ENCODE measurements at places on chromosomes 6 and 20.

GRCh38 chr6:157236040-157236725, 87.1 kb downstream of the TMEM242 start:
- DNase-seq = no peak

GRCh38 chr6:21404577-21404976, 189.0 kb upstream of the SOX4 start:
- DNase-seq = peak; percentile 7

GRCh38 chr6:166612471-166612881, 14.6 kb downstream of the RPS6KA2 start:
- DNase-seq = no peak

DNA sequence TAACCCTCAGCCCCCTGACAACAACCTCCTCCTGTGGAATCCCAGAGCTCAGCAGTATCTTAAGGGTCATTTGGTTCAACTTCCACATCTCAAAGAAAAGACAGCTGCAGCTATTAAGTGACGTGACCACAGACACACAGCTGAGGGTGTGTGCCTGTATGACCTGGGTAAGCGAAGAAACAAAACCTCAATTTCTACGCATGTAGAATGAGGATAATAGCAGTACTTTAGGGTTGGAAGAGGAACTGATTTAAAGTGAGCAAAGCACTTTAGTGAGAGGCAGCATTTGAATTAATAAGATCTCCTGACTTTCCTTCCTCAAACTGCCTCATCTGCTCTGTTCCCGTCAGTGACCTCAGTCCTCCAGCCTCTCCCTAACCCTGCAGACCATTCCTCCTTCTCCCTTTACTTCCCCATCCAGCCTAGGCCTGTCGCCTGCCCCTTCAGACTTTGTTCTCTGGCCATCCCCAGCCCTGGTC, 6.8 kb upstream of the ARMC2 start:
- peak; percentile 73 for DNase-seq

DNA sequence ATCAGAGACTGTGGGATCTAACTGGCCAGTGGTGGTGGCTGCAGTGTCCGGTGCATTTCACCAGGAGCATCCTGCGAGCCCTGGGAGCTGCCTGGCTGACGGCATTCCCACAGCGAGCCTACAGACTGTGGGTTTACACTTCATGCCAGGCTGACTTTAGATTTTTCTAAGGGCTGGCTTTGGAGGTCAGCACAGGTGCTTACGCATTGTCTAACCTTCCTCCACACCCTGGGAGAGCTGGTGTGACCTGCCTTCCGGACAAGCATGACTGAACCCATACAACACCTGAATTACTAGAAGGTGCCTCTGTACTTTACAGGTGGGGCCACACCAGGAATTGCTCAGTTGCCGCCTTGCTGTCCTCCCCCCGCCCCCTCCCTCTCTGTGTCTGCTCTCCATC, 96.2 kb downstream of the RREB1 start:
- DNase-seq = no peak

GRCh38 chr6:81800666-81801065, 48.2 kb upstream of the TENT5A start:
- no peak for DNase-seq

DNA sequence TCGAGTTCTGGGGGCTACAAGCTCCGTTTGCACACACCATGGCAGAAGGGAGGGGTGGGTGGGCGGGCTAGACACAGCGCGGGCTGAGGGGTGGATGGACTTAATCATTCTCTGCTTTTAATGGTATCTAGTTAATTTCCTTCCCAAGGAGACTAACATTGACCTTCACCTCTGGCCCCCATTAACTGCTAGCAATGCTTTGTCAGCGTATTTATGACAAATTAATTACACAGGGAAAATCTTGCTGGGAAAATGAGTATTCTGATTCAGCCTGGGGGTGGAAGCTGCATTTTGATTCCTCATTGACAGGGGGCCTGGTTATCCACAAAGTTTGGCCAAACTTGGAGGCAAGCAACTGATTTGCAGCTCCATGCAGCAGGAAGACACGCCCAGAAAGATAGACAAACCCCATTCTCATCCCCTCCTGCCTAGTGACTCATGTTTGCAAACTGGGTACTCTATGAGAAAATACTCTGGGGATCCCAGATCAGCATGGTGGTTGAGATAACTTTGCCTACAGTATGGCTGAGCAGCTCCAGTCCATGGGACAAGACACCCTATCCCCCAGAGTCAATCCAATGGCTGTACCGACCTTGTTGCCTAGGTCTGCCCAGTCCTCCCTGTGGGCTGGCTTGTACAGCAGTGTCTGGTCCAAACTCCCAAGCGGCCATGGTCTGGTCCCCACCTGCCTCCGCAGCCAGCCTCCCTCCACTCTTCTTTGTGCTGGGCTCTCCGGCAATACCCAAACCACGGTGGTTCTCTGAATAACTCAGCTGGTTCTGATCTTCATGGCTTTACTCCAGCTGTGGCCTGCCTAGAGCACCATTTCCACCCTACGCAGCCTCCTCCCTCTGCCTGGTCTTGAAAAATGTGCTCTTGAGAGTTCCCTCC, 19.7 kb downstream of the ZBP1 start:
- DNase-seq = no peak

GRCh38 chr20:36454698-36455427, 86.5 kb upstream of the MYL9 start:
- no peak for DNase-seq

DNA sequence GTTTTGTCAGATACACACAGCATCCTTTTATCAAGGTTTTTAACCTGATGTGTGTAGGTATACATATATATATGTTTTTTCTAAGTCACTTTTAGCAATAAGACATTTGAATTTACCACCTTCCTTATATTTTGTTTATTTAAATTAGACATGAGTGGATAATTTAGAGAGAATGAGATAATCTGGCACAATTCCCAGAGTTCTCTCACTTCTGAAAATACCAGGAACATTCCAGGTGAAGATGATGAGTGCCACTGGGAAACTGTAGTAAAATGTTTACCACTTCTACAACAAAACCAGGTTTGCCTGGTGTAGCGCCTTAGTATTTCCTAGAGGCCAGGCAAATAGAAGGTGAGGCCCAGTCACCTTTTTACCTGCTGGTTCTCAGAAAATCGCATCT, 189.5 kb downstream of the TMEM242 start:
- DNase-seq = no peak

DNA sequence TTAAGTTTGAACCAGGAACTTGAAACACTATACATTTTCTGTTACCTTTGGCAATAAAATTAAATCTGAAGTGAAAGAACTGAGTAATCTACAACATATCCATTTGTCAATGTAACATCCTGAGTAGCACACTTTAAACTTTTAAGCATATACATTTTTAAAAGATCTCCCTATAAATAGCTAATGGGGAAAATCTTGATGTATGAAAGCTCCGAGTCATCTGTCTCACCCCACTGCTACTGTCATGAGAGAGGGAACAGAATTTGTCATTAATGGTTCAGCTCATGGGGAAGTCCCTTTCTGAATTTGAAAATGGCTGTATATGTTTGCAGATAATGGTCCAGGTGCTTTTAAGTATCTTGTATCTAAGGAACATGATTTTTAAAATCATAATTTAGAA, 55.2 kb upstream of the NOX3 start:
- no peak for DNase-seq

DNA sequence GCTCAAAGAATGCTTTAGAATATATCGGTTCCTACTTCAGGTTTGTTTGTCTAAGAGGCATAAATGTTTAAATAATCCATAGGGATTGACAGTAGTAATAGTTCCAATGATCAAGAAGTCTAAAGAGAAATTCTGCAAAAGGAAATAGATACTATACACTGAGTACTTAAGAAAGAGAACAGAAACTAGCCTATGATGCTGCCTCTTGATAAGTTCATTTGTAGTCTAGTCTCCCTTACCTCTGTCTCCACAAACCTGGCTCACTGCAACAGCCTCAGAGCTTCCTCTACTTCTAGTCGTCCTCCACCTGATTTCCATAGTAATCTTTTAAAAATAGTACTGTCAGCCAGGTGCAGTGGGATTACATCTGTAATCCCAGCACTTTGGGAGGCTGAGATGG, 511.8 kb downstream of the LMBRD1 start:
- no peak for DNase-seq

DNA sequence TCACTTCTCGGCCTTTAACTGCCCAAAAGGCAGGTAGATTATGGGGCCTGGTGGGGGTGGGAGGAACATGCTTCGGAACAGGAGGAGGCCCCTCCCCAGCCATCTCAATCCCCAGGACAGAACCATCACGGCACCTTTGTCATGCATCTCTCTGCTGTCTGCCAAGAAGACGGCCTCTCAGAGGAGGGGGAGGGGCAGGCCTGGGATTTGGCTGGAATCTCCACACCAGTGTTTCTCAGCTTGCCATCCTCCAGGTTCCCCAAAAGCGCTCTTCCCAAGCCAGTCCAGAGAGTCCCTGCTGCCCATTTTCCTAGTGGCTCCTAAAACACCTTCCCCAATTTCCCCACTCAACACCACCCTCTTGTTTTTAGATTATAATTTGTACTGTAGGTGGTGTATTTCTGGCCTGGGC, 2.5 kb upstream of the POU5F1 start:
- no peak for DNase-seq

GRCh38 chr6:136360783-136361182, 71.1 kb upstream of the BCLAF1 start:
- DNase-seq = no peak

DNA sequence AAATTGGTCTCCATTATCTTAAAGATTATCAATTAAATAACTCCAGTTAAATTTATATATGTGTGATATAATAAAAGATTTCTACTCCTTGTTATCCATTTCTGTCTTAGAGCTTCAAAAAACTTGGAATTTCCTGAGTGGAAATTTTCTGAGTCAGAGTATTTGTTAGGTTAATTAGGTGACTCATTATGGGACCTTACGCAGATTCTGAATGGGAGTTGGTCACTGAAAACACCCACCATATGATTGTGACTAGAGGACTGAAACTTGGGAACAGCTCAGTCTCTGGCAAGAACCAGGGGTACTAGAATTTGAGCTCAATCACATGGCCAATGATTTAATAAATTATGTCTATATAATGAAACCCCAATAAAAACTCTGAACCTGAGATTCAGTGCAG, 125.4 kb upstream of the HMGCLL1 start:
- DNase-seq = no peak

GRCh38 chr20:64091770-64092169, 7.6 kb upstream of the LKAAEAR1 start:
- DNase-seq = no peak

- no peak for DNase-seq
These were observed 71.0 kb downstream of the SSR1 start for GRCh38 chr6:7241709-7242645.

GRCh38 chr6:156502969-156503504, 274.1 kb upstream of the ARID1B start:
- DNase-seq = no peak

- DNase-seq = no peak
These were observed 85.9 kb downstream of the FBXO5 start for GRCh38 chr6:152896923-152897322.

- DNase-seq = no peak
These were observed 177.9 kb downstream of the TFAP2C start for GRCh38 chr20:56806952-56807517.

GRCh38 chr6:159002432-159003155, 2.6 kb upstream of the RSPH3 start:
- no peak for DNase-seq

- DNase-seq = peak; percentile 93
These were observed 19.0 kb downstream of the DLL1 start for GRCh38 chr6:170271771-170272314.

DNA sequence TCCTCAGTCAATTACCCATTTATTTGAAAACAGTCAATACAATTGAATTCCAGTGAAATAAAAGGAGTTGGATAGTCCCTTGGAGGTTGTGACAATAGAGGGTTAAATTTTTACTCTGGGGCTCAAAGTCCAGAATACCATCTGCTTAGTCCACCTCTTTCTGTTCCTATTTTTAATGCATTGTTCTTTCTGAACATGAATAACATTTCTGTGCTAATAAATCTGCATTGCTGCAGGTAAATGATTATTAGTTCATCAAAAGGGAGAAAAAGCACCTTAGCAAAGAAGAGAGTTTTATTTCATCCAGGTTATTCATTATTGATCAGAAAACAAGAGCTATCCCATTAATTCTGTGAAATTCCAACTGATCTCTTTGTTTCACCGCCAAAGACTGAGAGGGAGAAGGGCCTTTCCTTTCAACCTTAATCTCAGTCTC, 166.1 kb upstream of the OLIG3 start:
- DNase-seq = no peak

DNA sequence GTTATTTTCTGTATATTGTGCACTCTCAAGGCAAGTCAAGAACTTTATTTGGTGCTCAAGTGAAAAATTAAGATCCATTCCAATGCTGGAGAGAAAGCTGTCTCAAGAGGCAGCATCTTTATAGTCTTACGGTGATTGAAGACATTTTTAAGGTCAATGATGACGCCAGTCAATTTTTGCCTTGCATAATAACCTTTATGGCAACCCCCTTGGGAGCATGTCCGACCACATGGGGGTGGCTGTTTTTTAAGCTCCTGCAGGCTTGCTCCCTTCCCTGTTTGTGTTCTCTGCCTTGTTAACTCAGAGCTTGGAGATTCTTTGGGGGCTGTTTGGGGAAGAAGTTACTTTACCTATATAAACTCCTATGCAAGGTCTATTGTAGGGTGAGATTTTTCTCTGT, 109.6 kb upstream of the FERMT1 start:
- no peak for DNase-seq

DNA sequence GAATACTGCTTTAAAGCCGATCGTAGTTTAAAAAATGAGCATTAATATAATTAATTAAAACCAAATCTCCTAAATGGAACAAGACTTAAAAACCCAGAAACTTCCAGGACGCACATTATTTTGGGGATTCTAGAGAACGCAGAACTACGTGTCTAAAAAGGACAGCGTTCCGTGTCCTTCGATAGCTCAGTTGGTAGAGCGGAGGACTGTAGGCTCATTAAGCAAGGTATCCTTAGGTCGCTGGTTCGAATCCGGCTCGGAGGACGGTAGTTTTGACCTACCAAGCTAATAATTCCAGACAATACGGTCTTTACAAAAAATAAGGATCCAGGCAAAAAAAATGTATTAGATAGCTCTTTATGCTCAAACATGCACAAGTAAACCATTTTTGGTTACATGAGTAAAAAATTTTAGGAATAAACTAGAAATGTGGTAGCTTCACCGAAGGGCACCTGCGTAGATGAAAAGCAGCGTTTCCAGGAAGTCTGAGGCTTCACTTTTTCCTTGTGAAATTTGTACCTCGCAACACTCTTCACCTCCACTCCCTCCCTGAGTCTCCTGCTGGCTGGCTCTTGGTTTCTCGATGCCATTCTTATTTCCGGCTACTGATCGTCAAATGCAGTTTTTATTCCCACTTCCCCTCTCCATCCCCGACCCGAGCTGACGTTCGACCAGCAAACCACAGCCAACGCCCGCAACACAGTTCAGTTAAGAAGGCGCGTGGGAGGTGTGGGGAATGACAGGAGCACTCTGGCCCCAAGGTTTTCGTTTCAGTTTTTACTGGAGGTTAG, 19.6 kb upstream of the ABT1 start:
- peak; percentile 83 for DNase-seq
